ENCODE measurements at places on chromosomes 1 and 21. TPM values are rescaled to one million over a fixed set of nuclear protein-coding genes. Genes with fewer than 3 reads are reported as not detected.

DIO1 gene
- not detected for total RNA-seq

GRCh38 chr1:53165408-53165961 lies 23.0 kb upstream of the SLC1A7 start:
- DNase-seq: no peak

DNA sequence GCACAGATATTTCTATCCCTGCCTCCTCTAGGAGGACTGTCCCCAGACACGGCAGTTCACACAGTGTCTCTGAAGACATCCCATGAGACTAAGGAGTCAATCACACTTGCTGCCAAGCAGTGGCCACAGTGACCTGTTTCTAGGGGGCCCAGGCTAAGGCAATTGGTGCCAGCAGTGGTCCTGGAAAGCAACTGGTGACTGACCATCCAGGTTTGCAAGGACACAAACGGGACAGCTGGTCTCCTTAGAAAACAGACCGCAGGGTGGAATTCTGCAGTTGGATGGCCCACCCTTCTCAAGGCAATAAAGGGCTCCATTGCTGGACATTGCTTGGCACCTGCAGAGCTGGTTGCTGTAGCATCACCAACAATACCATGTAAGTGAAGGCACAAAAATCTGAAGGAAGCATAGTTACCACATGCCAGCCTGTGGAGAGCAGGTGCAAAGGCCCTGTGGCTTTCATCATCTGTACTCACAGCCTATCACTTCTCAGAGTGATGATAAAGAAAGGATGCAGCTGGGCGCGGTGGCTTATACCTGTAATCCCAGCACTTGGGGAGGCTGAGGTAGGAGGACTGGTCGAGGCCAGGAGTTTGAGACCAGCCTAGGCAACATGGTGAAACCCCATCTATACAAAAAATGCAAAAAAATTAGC lies 81.5 kb downstream of the STUM start:
- DNase-seq: no peak

GRCh38 chr1:39409055-39409816 lies 82.2 kb upstream of the BMP8A start:
- peak; percentile 88 for DNase-seq

- no peak for DNase-seq
Measured at GRCh38 chr1:205797168-205797567, 15.8 kb downstream of the SLC41A1 start.

DNA sequence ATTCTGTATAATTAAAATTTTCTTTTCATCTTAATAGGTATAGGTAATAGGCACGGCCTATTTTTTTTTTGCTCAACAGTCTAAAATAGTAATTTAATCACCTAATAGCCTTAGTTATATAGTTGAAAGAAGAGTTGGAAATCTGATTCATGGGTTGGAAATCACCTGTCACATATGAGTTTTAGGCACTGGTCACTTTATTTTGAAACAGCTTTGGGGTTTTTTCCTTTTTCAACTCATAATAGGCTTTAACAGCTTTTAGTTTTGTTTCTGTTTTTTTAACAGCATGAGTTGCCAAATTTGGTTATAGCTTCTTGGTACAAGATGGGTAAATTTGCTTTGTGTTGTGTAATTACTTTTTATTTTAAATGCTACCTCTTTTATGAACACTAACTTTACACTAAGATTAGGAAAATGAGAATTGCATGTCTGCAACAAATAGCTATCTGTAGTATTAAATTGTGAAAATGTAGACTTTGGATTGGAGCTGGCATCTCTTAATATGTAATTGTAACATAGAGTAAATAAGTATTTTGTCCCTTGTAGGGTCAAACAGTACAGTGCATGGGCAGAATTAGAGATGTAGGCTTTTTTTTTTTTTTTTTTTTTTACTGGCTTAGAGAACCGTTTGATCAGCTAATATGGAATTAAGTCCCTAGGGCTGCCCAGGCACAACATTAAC lies 109.8 kb downstream of the OSBPL9 start:
- DNase-seq: no peak

GRCh38 chr1:162892906-162893611 lies 32.1 kb upstream of the CCDC190 start:
- DNase-seq: peak; percentile 52

Data from endothelial cell of umbilical vein (primary cell).